Heart left ventricle (tissue), 16 donors: ENCODE measurements at places on chromosomes 13 and 19. TPM values are rescaled to one million over a fixed set of nuclear protein-coding genes. Genes with fewer than 3 reads are reported as not detected.

CDX2 gene
- not detected for total RNA-seq

KLK11 gene
- 0.32 TPM for total RNA-seq

ADGRE3 gene
- 0.25 TPM for total RNA-seq

DNA sequence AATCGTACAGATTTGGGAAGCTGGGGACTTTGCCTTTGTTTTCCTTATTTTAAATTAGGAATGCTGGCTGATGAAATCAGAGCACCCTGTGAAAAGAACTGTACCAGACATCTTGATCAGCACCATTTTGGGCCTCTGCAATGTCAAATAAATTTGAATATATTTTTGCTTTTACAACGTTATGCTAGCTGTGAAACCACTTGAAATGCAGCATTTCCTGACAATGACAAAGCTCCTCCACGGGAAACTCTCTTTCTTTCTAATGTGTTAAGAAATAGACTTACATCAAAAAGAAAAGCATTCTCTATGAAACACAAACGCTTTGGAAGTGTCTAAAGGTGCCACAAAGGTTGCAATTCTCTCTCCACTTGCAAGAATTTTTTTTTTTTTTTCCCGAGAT lies 47.1 kb upstream of the MAP3K10 start:
- no peak overlapping the region for H3K4me3 ChIP-seq
- H3K36me3 ChIP-seq, result no peaks in the 10 kb centered on the region
- no peak overlapping the region for H3K27ac ChIP-seq
- H3K4me1 ChIP-seq, result peaks cover 18% of the 10 kb centered on the region

DNA sequence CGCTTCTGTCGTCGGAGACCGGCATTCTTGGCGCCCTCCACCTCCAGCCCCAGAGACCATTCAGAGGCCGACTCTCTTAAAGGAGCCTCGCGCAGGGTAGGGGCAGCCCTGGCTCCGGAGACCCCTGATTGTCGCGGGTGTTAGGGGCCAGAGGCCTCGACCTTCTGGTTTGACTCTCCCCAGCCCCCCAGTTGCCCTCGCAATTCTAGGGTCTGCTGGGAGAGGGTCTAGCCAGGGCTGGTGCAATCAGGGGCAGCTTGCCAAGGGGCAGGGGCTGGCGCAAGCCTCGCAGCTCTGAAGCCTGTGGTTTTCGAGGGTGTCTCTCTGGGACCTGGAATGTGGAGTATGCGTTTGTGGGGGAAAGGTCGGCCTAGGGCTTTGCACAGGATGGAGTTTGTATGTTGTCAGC lies 1.6 kb upstream of the SLC7A10 start:
- H3K4me3 ChIP-seq, result no peak overlapping the region
- H3K4me1 ChIP-seq, result no peaks in the 10 kb centered on the region
- no peak overlapping the region for H3K27ac ChIP-seq
- peaks cover 71% of the 10 kb centered on the region for H3K27me3 ChIP-seq
- H3K36me3 ChIP-seq, result no peaks in the 10 kb centered on the region

DNA sequence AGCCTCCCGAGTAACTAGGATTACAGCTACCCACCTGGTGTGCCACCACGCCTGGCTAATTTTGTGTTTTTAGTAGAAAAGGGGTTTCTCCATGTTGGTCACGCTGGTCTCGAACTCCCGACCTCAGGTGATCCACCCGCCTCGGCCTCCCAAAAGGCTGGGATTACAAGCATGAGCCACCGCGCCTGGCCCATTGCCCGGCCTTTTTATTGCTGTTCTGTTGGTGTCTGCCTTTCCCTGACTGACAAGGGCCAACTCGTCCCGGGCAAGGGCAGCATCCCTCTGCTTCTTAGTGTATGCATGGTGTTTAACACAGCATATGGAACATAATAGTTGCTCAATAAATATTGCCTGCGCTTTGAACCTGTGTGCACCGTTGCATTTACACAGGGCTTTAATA lies 6.2 kb upstream of the RETN start:
- H3K27me3 ChIP-seq, result peaks cover 4% of the 10 kb centered on the region
- no peaks in the 10 kb centered on the region for H3K4me1 ChIP-seq
- H3K36me3 ChIP-seq, result no peaks in the 10 kb centered on the region
- H3K4me3 ChIP-seq, result no peak overlapping the region

GRCh38 chr19:1268226-1269064 lies 687 bp upstream of the CIRBP start:
- H3K27ac ChIP-seq, result peak overlapping the region; percentile 73
- H3K27me3 ChIP-seq, result no peaks in the 10 kb centered on the region
- peak; percentile 46 for DNase-seq
- peaks cover 75% of the 10 kb centered on the region for H3K4me1 ChIP-seq
- H3K36me3 ChIP-seq, result peaks cover 28% of the 10 kb centered on the region
- no peak overlapping the region for H3K4me3 ChIP-seq
